ENCODE measurements at places on chromosomes 7 and 10. TPM values are rescaled to one million over a fixed set of nuclear protein-coding genes. Genes with fewer than 3 reads are reported as not detected.

The FAM25C gene
- total RNA-seq, result not detected

The PRXL2A gene
- 78.3 TPM for total RNA-seq

The AKR1D1 gene
- not detected for total RNA-seq

The ZSCAN25 gene
- 15.1 TPM for total RNA-seq

The H2AZ2 gene
- total RNA-seq, result 227 TPM

The TACR2 gene
- 0.09 TPM for total RNA-seq

The POLR2J2 gene
- 2.6 TPM for total RNA-seq

The COX19 gene
- 7.4 TPM for total RNA-seq

The SPDYE2B gene
- not detected for total RNA-seq

The COL28A1 gene
- total RNA-seq, result not detected

The CYP51A1 gene
- 66.0 TPM for total RNA-seq

The LDB1 gene
- 46.3 TPM for total RNA-seq

The PHTF2 gene
- 9.0 TPM for total RNA-seq

The NPM3 gene
- total RNA-seq, result 156 TPM

The FAM25G gene
- not detected for total RNA-seq

The TAS2R3 gene
- total RNA-seq, result 1.2 TPM

The ANKRD1 gene
- 667 TPM for total RNA-seq

The FZD8 gene
- total RNA-seq, result 33.4 TPM
